ENCODE measurements at places on chromosomes 13 and 19.

- no peak for DNase-seq
Measured at GRCh38 chr13:74767050-74767449, 632.8 kb upstream of the KLF12 start.

GRCh38 chr19:34189199-34189916 is 17.1 kb downstream of the LSM14A start:
- DNase-seq = no peak

DNA sequence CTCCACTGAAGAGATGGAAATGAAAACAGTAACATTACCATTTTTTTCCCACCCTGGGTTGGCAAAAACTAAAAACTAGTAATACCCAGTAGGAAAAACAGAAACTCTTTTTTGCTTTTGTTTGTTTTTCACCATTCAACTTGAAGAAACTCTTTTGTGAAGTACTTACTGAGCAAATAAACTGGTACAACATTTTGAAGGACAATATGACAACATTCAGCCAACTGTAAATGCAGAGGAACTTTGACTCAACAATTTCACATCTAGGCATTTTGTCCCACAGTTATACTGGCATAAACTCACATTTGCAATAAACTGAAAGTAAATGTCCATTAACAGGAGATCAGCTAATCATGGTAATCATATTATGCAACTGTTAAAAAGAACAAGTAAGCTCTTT is 152.5 kb downstream of the RNF17 start:
- DNase-seq = no peak

- no peak for DNase-seq
Measured at GRCh38 chr13:33480561-33480960, 195.0 kb upstream of the STARD13 start.

DNA sequence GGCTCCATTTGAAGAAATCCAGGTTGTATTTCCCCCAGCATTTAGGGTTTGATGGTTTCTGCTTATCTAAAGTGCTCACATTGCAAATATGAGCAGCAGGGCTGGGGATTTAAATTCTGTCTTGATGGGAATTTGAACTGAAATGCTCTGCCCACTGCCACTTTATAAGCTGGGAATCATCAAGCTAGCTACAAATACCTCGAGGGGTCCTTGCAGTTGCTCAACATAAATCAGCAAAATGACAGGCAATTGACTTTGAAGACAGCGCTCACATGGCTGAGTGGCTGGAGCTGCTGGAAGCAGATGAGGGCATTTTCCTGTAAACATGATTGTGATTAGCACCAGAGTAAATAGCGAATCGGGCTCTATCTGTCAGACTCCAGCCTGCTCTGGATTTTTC is 39.4 kb upstream of the MEDAG start:
- DNase-seq = no peak
